ENCODE measurements at places on chromosomes 1 and 21. TPM values are rescaled to one million over a fixed set of nuclear protein-coding genes. Genes with fewer than 3 reads are reported as not detected.

- DNase-seq, result no peak
Measured at GRCh38 chr1:211198880-211199279, 60.3 kb upstream of the RCOR3 start.

DMBX1 gene
- not detected for total RNA-seq

- DNase-seq, result no peak
Measured at GRCh38 chr1:53110370-53111072, 31.9 kb downstream of the SLC1A7 start.

DNA sequence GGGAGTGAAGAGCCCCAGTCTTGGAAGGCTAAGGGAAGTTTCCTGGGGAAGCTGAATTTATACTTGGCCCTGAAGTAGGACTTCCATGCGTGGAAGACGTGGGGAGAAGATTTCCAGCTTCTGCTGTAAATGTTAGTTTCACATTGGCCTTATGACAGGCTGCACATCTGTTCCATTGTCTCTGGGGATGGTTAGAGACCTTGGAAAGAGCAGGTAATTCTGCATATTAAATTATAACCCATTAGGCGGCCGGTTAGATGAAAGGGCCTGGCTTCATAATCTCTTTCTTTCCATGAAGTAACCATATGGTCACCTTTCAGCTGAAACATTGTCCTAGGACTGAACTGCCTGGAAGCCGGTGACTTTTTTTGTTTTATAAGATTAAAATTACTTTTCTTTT lies 37.5 kb downstream of the DPT start:
- DNase-seq, result no peak

- DNase-seq, result peak; percentile 67
Measured at GRCh38 chr1:13960375-13960987, 260.5 kb downstream of the PRDM2 start.

PANK4 gene
- 45.4 TPM for total RNA-seq

DNA sequence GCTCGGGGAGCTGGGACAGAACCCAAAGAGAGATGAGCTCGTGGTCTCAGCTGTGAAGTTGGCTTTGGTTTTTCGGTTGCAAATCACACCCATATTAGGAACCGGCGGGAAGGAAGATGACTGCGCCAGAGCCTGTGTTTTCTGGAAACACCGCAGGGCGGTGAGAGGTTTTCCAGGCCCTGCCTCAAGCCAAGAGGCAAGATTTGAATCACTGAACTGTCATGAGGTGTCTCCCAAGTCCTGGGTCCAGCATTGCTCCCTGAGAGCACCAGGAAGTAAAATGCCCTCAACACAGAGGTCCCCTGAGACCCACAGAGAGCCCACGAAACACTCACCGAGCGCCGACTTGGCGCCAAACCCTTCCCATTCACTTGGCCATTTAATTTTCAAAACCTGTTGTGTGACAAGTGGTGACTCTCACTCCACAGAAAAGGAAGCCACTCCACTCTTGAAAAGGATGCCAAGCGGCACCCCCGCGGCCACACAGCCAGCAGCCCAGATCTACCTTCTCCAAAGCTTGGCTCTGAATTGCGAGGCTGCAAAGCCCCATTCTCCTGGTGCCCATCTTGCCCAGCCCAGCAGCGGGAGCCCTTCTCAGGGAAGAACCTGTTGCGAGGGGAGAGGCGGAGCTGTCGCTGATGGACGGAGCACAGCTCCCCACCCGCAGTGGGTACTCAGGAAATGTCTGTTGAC lies 99.0 kb upstream of the RUNX3 start:
- no peak for DNase-seq

- DNase-seq, result no peak
Measured at GRCh38 chr1:214224611-214225354, 56.2 kb upstream of the SMYD2 start.

DNA sequence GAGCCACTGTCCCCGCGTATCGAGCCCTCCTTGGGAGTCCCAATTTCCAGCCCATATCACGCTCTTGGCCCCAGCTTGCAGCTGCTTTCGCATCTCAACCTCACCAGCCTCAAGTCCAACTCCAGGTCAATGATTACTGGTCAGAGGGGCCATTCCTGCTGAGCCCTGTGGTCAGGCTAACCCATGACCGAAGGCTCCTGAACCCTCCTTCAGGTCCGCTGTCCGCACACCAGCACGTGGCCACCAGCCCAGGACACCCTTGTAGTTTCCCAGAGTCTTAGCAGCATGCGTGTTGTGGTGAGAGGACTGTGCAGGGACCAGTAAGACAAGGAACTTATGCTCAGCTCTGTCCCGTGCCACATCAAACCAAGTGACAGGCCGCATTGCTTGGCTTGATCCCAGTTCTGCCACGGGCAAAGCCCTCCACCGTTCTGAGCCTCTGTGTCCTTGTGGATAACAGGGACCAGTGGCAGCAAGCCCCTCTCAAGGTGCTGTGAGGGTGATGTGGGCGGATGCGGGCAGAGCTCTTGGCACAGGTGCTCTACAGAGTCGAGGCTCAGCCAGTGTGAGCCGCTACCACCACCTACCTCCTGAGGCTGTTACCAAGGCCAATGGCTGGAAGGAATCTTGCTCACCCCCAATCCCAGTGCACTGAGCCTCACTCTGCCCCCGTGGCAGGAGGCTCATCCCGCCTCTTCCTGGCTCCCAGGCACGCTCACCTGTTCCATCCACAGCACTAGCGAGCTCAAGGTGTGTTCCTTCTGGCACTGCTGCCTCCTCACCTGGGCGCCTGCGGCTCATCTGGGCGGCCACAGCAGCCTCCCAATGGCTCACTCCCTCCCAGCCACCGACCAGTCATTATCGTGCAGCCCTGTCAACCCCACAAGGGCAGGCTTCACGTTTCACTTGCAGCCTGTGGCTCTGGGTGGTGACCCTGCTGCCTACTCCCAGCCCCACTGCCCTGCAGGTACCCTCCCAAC lies 20.4 kb downstream of the KRTAP10-1 start:
- no peak for DNase-seq

DNA sequence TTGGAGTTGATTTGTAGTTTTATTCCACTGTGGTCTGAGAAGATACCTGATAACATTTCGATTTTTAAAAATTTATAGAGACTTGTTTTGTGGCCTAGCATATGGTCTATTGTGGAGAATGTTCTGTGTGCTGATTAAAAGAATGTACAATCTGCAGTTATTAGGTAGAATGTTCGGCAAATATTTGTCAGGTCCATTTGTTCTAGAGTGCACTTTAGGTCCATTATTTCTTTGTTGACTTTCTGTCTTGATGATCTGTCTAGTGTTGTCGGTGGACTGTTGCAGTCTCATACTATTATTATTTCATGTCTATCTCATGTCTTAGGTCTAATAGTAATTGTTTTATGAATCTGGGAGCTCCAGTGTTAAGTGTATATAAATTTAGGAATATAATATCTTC lies 116.8 kb downstream of the NME7 start:
- DNase-seq, result no peak

DNA sequence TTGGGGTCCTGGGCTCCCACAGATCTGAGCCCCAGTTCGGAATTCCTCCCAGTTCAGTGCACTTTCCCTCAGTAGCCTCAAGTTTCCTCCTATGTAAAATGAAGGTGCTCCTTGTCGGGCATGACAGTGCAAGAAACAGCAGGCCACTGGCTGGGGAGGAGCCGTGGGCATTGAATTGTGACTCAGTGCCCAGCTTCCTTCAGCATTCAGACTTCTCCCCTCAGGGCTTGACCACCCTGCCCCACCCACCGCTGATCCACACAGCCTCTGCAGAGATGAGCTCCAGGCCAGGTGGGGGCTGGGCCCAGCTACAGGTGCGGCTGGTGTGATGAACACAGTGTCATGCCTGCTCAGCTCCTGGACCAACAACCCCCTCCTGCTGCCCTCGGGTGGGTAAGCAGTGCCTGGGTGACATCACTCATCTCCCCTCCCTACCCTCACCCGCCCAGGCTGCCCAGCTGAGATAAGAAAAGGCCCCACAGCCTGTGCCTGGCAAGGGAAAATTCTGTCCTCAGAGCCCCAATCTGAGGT lies 4.9 kb downstream of the MOB3C start:
- DNase-seq, result no peak

OR2T33 gene
- not detected for total RNA-seq

GRCh38 chr1:41400225-41400624 lies 39.0 kb downstream of the FOXO6 start:
- DNase-seq, result no peak

GRCh38 chr1:19800076-19800804 lies 524 bp upstream of the TMCO4 start:
- no peak for DNase-seq

GRCh38 chr1:117511273-117511672 lies 94.6 kb upstream of the TENT5C start:
- DNase-seq, result no peak

- no peak for DNase-seq
Measured at GRCh38 chr1:237038211-237038610, 3.8 kb upstream of the RYR2 start.

GRCh38 chr1:106705971-106706370 lies 350.5 kb upstream of the PRMT6 start:
- DNase-seq, result no peak

DNA sequence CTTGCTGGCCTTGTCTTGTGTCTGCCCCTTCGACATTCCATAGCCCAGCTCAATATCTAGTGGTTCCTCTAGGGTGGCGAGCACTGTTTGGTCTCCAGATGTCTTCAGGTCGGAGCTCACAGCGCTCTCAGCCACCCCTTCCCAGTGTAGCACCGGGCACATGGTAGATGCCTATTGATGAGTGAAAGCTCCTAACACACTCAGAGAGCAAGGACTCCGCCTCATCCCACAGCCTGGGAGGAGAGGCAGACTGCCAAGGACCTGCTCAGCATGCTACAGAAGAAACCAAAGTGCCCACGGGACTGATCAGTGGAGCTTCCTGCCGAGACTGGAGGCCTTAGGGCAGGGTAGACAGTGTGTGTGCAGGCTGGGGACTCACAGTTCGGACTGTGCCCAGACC lies 10.9 kb downstream of the PCSK9 start:
- DNase-seq, result no peak

TMED5 gene
- 37.4 TPM for total RNA-seq

GRCh38 chr1:157154940-157155514 lies 16.8 kb upstream of the ETV3 start:
- DNase-seq, result no peak

DNA sequence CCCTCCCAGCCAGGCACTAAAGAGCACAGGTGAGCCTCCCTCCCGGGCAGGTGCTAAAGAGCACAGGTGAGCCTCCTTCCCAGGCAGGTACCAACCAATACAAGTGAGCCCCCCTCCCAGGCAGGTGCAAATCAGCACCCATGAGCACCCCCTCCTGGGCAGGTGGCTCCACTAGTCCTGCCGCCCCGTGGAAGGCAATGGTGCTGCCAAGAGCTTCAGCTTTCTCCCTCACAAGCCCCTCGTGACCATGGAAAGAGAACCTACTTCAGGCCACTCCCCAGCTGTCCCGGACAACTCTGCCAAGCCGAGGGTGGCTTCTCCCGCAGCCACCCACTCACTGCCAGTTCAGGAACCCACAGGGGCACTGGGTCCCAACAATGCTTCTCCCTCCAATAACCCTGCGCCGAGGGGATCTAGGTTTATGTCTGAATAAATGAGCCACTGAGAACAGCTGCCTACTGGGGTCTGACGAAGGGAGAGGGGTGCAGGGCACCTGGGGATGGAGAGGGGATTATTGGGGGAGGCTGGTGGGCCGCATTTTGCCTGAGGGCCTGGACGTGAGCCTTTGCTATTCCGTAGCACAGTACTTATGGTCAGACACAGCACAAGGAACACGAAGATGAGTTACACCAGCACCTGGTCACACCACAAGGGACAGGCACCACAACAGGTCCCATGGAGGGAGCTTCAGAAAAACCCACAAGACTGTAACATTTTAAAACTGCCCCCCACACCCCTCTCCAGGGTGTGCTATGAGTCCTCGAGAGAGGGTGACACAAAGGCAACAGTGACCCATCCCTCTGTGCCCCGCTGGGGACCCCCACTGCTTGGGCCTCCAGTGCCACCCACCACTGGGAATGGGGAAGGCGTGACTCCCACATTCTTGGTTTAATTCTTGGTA lies 46.3 kb downstream of the PRDM15 start:
- no peak for DNase-seq

DNA sequence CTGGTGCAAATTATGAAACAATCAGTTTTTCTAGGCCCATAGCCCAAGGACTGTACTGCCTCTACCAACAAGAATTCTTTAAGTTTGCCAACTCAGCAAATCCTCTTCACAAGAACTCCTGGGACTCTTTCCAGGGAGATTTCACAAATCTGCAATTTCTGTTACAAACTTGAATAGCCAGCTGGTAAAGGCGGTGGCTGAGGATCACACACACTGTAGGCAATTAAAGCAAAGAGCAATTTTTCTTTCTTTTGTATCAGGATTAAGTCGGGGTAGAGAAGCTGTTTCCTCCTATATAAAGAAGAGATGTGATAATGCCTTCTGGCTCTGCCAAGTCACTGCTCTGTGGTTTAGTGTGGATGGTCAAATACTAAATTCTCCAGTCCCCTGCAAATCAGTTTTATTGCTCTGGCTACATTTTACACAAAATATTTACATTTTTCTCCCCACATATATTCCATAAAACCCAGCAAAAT lies 1.7 kb downstream of the ALDH9A1 start:
- no peak for DNase-seq

GBP5 gene
- total RNA-seq, result not detected

ADCY10 gene
- 0.55 TPM for total RNA-seq

MYOC gene
- not detected for total RNA-seq

CHD5 gene
- 0.77 TPM for total RNA-seq

All from progenitor cell of endocrine pancreas (in vitro differentiated cells).